T-helper 1 cell (primary cell): ENCODE measurements at places on chromosomes 5 and 9.

DNA sequence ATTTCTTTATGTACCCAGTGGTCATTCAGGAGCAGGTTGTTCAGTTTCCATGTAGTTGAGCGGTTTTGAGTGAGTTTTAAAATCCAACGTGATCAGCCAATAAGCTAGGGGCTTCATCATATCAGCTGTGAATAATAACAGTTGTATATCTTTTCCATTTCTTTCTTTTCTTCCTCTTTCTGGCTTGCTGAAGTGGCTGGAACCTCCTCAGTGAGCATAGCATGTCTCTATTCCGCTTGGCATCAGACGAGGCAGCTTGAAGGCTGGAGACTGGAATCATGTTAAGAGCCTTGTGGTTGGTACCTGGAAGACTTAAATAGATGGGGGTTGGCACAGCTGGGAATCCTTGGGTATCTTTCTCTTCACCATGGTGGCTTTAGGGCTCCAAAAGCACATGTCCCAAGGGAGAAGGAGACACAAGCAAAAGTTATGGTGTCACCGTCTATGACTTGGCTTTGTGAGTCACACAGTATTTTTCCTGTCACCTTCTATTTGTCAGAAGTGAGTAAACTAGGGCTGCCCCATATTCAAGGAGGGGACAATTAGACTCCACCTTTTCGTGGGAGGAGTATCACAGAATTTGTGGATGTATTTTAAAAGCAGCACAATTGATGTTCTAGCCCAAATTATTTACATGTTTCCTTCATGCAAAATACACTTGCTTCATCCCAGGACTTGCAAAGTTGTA lies 38.0 kb upstream of the RETREG1 start:
- DNase-seq, result no peak

GRCh38 chr5:160649304-160649703 lies 202.7 kb downstream of the ATP10B start:
- no peak for DNase-seq

DNA sequence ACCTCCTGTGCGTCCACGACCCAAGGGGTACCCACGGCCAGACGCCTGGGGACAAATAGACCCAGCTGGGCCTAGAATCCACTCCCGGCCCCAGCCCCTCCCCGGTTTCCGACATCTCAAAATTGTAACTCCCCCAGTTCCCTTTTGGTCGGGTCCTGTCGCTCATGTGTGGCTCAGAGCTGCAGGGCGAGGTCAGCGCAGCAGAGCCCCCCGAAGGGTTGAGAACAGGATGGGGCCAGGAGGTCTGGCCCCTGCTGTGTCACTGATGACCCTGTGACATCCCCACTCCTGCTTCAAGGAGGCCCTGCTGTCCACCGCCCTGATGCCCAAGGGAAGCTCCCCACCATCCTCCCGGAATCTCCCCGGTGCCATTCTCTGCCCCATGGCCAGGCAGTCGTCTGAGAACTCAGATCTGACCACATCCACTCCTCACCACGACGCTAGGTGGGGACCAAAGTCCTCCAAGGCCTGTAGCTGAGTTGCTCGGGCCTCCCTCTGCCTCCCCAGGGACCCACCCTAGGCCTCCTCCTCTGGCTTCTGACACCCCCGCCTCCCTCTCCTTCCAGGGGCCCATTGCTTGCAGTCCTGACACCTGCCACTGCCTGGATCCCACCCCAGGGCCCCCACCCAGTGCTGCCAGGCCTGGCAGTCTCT lies 3.9 kb downstream of the SLC9A3 start:
- DNase-seq, result no peak

- peak; percentile 7 for DNase-seq
Observed at GRCh38 chr5:130871346-130872086, 293.5 kb downstream of the HINT1 start.

GRCh38 chr5:123147741-123148140 lies 58.7 kb downstream of the PRDM6 start:
- DNase-seq, result no peak

DNA sequence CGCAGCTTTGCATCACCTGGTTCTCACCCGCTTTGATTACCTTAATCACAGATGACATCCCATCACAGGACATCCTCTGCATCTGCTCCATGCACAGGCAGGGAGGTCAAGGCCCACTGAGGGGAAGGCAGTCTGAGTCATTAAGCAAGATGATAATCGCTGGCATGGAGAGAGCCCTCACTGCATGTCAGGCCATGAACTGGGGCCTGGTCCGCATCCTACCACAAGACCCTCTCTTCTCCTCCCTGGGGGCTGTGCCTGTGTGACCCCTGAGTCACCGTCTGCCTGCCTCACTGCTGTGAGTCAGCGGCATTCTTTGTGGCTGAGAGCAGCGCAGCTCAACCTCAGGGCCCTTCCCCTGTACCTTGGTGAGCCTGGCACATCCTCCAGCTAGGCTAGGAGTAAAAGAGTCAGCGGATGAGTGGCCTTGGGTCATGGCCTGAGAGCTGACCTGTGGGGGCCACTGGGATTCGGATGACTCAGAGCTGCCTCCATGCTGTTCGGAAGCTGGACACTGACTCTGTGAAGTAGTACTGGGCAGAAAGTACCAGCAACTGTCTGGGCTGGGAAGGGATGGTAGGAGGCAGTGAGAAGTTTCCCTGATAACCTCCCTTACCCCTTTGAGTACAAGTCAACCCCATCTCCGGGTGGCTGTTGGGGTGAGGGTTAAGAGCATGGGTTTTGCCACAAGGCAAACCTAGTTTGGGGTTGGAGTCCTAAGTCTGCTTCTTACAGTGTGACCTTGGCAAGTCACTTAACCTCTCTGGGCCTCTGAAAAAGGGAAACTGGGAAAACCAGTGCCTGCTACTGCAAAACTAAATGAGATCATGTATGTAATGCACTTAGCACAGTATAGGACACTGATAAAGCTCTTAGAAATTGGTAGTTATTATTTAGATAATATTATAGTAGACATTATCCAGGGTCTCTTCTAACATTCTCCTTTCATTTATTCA lies 14.6 kb upstream of the ARSI start:
- DNase-seq, result no peak
